SK-N-MC (cell line): ENCODE measurements at places on chromosomes 7 and 10.

DNA sequence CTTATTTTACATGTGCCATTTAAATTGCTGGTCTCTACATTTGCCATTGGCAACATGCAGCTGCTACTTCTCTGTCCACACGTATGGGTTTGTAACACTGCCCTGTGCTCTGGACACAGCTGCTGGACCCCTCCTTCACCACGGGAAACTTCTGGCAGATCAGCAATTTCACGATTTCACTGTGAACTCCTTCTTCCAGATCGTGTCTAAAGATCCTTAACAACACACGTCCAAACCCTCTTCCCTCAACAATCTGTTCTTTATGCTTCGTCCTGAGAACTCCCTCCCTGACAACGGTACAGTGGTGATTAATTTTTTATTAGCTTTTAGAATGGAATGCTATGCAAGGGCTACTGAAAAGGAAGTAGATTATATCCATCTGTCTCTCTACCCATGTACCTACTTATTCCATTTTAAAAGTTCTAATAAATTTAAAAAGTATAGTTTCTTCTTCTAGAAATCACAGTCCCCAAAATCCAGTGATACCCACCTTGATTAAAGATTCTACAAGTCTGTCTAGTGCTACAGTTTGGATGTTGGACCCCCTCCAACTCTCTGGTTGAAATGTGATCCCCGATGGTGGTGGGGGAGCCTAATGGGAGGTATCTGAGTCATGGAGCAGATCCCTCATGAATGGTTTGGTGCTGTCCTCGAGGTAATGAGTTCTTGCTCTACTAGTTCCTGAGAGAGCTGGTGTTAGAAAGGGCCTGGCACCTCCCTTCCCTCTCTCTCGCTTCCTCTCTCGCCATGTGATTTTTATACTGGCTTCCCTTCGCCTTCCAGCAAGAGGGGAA is 81.0 kb downstream of the KIAA1549 start:
- DNase-seq = no peak

DNA sequence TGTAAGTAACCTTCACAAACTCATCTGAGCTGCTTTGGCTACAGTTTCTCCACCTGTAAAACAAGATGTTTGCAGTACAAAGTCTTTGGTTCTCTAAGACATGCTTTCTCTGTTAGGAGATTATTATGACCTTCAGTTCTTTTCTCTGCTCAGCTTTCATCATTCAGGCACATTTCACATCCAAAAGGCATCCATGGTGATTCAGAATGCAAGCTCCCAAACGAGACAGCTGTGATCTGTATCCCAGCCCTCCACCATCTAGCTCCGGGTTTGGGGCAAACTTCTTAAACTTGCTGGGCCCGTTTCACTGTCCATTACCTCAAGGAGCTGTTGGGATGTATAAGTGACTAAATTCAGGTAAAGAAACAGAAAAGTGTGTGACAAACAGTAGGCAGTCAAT is 95.8 kb upstream of the COL1A2 start:
- DNase-seq = no peak

- no peak for DNase-seq
Measured at GRCh38 chr7:121557034-121557892, 161.2 kb upstream of the FAM3C start.

DNA sequence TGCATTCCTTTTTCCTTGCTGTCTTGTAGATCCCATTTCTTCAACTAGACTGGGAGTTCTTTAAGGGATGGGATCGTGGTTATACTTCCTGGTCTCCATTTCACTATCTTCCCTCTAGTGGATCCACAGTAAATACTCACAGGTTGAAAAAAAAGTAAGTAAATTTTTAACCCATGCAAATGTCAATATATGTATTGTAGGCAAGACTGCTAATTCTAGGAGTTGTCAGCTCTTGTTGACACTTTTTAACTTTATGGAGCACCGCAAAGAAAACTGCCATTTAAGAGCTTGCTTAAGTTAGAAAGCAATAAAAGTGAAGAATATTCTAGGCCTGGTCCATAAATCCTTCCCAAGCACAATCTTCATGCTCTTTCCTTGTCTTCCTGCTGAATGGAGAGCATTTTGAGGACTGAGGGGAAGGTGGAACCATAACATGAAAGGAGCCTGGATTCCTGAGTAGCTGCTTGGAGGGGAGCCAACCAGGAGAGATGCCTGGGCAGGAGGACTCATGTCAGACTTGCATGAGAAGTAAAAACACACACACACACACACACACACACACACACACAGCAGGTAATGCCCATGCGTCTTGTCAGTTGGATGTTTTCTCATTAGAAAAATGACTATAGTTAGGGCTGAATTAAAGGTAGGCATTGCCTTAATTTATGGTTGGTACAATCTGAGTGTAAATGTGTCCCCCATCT is 32.2 kb downstream of the VWA2 start:
- DNase-seq = no peak

- no peak for DNase-seq
Measured at GRCh38 chr7:69434398-69434815, 163.9 kb upstream of the AUTS2 start.

- no peak for DNase-seq
Measured at GRCh38 chr7:3187444-3188040, 113.5 kb upstream of the SDK1 start.

DNA sequence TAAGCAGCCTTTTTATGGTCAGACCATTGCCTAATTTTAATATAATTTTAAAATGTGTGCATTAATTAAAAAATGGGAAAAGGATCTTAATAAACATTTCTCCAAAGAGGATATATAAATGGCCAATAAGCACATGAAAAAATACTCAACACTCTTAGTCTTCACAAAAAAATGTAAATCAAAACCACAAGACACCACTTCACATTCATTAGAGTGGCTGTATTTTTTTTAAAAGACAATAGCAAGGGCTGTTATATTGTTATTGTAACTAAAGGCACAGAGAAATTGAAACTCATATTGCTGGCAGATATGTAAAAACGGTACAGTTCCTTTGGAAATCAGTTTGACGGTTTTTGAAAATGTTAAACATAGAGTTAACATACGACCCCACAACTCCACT is 3.2 kb upstream of the CROT start:
- no peak for DNase-seq

DNA sequence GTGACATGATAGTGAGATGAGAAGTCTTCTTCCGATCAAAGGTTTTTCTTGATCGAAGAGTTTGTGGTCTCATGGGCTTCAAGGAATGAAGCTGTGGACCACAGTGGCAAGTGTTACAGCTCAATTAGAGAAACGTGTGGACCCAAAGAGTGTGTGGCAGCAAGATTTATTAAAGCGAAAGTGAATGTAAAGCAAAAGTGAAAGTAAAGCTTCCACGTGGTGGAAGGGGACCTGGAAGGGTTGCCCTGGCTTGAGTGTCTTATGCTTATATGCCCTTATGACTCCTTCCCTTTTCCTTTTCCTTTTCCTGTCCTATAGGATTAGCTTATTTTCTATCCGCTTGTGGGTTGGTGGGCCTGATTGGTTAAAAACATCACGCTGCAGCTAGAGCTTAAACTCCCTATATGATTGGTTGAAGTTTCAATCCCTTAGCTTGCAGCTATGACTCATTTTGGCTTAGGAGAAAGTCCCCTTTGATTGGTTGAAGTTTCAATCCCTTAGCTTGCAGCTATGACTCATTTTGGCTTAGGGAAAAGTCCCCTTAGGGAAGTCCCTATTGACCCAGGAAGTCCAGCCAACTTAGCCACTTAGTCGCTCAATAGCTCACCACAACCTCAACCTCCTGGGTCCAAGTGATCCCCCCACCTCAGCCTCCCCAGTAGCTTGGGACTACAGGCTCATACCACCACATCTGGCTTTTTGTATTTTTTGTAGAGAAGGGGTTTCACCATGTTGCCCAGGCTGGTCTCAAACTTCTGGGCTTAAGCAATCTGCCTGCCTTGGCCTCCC is 34.7 kb downstream of the MRPS24 start:
- no peak for DNase-seq
